ENCODE measurements at places on chromosomes 1 and 21.
A peak's percentile ranks its signal among the peaks of the same experiment; 100 is the strongest.

DNA sequence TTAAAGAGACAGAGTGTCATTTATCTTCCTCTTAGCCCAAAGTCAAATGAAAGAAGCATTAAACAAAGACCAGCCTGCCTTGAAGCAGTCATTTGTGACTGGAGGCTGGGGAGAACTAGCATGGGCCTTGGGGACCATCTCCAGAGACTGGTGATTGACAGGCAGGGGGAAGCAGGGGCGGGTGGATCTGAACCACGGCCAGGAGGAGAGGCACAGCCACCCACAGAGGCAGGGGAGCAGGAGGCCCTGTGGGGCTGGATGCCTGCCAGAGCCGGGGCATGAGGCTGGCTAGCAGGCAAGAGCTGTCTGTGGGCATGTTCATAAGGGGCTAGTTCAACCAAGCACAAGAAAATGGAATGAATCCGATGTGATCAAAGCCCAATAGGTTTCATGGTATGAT is 73.9 kb downstream of the PLXNA2 start:
- DNase-seq, result no peak

DNA sequence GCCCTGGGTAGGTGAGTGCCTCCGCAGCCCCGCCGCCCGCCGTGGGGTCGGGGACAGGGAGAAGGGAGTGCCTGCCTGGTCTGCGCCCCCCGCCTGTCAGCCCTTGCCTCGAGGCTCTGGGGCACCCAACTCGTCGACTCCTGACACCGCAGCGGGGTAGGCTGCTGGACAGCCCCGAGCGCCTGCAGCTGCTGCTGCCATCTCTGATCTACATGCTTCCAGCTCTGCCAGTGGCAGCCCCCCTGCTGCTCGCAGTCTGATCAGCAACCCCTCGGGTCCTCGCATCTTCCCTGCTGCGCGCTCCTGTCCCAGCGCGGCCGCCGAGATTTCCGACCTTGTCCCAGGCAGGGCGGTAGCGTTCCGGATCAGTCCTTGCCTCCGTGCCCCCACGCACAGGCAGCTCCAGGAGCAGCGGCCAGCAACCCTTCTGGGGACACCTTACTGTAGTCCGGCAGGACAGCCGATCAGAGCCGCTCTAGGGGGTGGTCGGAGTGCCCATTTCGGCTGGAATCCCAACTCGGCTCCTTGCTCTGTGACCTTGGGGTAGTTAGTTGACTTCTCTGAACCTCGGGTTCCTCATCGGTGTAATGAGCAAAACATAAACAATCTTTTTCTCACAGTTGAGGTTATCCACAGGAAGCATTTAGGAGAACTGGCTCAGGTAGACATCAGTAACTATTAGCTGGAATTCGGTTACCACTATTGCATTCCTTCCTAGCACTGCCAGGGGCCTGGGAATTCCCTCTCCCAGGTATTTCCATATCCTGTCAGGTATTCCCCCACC is 540 bp downstream of the BCAN start:
- DNase-seq, result no peak

DNA sequence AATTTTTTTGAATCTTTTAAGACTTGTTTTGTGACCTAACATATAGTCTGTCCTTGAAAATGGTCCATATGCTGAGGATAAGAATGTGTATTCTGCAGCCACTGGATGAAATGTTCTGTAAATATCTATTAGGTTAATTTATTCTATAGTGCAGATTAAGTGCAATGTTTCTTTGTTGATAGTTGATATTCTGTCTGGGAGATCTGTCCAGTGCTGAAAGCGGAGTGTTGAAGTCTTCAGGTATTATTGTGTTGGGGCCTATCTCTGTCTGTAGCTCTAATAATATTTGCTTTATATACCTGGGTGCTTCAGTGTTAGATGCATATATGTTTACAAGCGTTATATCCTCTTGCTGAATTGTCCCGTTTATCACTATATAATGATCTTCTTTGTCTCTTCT is 7.7 kb upstream of the KLHL12 start:
- DNase-seq, result no peak

GRCh38 chr1:119366424-119366823 is 2.2 kb upstream of the HAO2 start:
- DNase-seq, result no peak

- no peak for DNase-seq
Measured at GRCh38 chr1:246906833-246907232, 24.9 kb downstream of the AHCTF1 start.

GRCh38 chr1:40122855-40123254 is 25.8 kb upstream of the PPT1 start:
- DNase-seq, result no peak

DNA sequence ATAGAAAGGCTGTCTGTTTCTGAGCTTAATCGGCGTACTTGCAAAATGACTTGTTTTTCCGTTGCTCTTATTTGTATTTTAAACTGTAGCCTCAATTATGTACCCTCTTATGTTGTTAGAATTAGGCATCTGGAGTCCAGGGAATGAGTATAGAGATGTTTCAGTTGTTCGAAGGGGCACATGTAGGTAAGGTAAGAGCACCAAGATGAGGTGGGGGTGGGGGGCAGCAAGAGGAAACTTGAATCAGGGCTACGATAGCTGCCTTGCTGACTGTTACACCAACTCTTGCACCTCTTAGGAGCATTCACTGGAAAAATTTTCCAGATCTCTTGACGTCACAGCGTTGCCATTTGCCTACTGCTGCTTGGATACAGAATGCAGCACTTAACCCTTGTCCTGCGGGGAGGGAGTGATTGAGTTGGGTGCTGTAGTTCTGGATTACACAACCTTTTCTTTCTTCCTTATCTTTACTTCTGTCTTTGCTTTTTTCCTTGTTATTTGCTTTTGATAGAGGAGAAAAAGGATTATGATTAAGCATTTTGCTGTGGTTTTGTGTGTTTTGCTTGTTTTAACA is 3.2 kb downstream of the ATP1B1 start:
- DNase-seq, result no peak

DNA sequence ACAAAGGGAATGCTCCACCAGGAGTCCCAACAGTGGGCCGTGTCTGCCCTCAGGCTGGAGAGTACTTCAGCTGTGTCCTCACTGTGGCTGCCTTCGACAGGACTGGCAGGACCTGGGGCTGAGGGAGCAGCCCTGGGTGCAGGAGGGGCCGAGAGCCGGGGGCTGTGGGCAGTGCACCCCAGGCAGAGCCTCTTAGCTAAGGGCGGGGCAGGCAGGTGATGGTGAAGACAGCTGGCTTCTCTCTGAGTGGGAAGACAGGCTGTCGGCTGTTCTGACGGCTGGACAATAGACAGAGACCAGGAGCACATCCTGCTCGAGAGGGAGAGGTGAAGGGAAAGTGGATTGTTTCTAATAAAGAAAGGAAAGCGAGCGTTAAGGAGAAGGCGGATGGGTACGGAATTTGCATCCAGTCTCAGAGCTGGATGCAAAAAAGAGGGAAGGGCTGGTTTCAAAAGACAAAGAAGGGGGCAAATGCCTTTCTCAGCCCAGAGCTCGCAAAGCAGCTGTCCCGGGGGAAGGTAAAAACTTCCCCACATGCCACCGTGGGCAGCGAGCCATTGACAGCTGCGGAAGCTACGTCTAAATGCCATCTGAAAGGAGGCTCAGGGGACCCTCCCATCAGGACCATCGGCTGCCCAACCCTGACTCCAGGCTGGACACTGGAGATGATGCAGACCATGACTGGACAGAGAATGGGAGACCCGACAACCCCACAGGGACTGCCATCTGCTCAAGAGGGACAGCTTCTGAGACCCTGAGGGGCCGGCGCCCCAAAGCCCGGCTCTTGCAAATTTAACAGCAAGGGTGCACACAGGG is 92.0 kb downstream of the STUM start:
- DNase-seq, result no peak

- DNase-seq, result no peak
Measured at GRCh38 chr1:17235135-17235885, 13.6 kb upstream of the PADI3 start.

GRCh38 chr1:10178597-10179405 is 31.6 kb upstream of the KIF1B start:
- DNase-seq, result no peak

GRCh38 chr1:1847890-1848289 is 43.0 kb downstream of the GNB1 start:
- no peak for DNase-seq

GRCh38 chr1:221418346-221418745 is 323.5 kb downstream of the DUSP10 start:
- DNase-seq, result no peak

DNA sequence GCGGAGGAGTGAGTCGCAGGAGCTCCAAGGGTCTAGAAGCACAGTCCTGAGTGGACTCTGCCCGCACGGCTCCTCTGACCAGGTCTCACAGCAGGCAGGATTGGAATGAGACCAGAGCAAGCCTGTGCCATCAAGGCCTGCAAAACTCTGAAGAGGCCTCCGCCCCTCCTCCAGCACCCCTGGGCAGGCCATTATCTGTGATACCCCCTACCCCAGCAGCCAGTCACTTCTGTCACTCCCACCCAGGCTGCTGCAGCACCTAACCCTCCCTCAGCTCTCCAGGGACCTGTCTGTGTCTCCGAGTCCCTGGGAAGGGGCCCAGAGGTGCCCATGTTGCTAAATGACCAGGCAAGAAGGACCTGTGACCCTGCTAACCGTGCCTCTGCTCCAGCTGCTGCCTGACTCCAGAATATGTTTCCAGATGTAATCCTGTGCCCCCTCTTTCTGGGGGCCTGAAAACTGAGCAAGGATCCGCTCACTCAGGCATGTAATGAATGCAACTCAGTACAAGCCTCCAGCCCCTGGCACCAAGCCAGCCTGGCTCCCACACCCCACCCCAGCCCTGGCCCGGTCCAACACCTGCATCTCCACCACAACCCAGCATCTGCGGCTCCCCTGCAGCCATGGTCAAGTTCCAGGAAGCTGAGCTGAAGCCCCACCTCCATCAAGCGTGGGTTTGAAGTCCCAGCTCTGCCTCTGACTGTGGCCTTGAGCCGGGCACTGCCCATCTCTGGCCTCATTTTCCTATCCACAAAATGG is 22.1 kb upstream of the COL16A1 start:
- DNase-seq, result no peak

DNA sequence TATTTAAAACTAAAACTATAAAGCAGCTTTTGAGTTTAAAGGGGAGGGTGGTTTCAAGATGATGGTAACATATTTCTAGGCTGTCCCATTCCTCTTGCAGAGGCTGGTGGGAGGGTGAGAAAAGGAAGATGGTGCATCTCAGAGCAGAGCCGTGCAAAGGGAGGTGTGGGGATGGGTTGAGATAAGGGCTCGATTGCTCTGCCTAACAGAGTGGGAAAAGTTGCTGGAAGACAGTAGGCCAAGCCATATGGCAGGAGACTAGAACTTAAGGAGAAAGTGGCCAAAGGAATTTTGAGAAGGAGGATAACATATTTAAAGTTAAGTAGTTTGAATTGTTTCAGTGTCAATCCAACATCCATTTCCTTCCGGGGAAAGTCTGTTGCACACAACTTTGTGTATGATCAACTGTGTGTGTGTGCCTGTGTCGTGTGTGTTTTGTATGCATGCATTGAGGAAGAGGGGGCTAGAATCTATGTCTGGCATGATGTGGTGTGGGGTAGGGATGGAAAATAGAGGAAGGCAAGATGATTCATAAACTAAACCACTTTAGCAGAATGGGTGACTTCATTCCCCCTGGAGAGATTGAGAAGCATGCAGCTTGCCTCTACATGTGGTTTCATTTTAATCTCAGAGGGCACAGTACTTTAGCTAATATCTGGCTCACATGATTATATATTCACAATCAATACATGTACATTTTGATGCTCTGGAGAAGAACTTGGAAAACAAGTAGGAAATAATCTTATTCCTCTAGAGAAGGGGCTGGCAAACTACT is 145.0 kb upstream of the DNAH14 start:
- DNase-seq, result no peak

- DNase-seq, result no peak
Measured at GRCh38 chr1:91523482-91523881, 22.8 kb downstream of the CDC7 start.

- no peak for DNase-seq
Measured at GRCh38 chr1:227093309-227093708, 153.2 kb downstream of the COQ8A start.

DNA sequence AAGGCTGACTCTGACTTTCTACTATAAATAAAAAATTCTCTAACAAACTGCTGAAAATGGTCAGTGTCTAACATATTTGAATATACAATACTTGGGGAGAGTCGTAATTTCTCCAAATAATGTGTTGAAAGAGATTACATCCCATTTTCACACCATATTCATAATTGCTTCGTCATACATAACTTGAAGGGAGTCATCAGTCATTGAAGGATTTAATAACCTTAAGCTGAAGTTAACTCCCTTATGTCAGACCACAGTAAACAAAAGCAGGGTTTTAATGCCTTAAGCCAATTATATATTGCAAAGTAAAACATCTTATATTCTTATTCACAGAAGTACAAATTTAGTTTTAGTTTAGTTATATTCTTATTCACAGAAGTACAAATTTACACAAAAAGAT is 129.9 kb downstream of the RERE start:
- DNase-seq, result no peak

DNA sequence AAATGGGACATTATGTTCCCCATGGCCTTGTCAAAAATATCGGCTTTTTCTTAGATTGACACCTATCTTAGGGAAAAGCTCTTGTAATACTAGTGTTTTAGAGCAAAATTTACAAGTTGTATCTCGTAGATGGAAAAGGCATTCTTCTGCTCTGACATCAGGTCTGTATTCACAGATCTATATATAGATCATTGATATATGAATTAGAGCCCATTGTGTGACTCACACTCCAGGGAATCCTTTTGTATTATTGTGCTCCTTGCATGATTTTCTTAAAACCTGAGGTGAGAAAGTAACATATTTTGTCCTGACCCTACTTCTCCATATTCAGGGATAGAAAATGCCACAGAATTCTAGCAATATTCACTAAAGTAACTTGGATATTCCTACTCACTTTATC is 1160.8 kb upstream of the B3GALT2 start:
- DNase-seq, result no peak

GRCh38 chr1:154157520-154158306 is 2.8 kb upstream of the NUP210L start:
- peak; percentile 86 for DNase-seq

DNA sequence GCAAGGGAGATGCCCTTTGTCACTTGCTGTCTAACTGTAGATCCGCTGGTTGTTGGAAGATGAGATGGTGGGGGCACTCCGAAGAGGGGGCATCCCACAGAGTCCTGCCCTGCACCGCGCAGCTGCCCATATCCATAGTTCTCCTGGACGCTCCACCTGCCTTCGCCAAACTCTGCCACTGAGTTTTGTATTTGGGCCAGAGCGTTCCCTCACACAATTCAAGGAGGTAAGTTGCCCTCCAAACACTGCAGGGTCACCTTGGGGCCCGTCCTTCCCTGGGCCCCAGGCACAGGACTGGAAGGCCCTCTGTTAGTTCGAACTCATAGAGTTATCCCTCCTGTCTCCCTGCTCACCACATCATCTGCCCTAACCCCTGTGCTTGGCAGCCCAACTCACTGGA is 22.1 kb downstream of the HYI start:
- DNase-seq, result no peak

DNA sequence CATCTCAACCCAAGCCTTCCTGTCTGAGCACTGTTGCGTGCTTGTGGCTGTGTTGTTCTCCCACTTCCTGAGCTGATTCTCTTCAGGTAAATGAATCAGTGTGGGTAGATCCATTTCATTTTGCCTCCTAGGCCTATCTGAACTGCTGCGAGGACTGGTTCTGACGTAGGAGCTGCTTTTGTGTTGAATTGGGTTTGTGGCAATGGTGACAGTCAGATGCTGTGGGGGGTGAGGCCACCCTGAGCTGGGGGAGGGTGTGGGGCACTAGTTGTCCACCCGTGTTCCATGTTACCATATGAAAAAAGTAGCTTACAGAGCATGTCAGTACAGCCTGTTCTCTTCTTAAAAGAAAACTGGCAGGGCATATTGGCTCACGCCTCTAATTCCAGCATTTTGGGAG is 81.5 kb downstream of the MRPS6 start:
- no peak for DNase-seq

- peak; percentile 7 for DNase-seq
Measured at GRCh38 chr1:39326836-39327235, 122.3 kb downstream of the MACF1 start.

GRCh38 chr1:165852871-165853270 is 25.5 kb downstream of the UCK2 start:
- DNase-seq, result no peak

All from CD4-positive, alpha-beta T cell treated with Interferon alpha-2 for 1 hour (primary cell).